Effector CD8-positive, alpha-beta T cell (primary cell): ENCODE measurements at places on chromosomes 1 and 21.

DNA sequence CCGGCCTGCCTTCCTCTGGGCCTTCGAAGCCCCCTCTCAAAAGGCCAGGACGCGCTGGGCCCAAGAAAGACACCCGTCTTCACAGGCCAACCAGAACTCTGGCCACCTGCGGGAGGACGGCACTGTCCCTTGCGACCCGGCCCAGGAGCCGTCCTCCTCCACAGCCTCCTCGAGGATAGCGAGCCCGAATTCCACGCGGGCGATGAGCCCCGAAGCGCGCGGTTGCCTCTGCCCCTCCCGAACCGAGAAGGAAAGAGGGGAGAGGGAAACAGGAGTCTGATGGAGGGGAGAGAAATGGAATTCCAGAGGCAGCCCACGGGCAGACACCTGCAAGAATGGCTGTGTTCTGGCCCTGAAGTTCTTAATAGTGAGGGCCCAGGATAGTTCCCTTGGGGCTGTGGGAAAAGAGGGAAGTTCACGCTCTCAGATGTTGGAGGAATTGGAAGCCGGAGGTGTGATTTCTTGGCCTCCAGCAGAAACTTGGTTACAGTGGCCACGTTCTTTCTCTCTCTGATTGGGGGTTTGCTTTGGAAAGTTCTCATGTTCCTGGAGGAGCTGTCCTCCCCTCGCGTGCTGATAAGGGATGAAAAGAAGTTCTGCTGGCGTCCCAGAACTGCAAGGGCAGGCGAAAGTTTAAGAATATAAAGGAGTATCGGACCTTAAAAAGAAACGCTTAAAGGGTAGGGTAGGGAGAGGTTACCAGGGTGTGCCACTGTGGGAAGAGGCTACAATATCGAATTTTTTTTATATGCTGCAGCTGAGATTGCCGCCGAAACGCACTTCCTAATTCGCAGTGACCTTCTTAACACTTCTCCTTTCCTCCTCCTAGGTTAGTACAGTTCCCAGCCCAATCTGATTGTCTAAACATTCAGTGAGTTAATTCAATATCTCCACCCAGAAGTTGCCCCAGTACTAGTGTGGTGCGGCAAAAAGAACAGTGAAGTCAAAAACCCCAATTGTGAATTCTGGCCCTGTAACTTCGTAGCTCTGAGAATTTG, 5.8 kb upstream of the SLC44A5 start:
- no peak for DNase-seq

DNA sequence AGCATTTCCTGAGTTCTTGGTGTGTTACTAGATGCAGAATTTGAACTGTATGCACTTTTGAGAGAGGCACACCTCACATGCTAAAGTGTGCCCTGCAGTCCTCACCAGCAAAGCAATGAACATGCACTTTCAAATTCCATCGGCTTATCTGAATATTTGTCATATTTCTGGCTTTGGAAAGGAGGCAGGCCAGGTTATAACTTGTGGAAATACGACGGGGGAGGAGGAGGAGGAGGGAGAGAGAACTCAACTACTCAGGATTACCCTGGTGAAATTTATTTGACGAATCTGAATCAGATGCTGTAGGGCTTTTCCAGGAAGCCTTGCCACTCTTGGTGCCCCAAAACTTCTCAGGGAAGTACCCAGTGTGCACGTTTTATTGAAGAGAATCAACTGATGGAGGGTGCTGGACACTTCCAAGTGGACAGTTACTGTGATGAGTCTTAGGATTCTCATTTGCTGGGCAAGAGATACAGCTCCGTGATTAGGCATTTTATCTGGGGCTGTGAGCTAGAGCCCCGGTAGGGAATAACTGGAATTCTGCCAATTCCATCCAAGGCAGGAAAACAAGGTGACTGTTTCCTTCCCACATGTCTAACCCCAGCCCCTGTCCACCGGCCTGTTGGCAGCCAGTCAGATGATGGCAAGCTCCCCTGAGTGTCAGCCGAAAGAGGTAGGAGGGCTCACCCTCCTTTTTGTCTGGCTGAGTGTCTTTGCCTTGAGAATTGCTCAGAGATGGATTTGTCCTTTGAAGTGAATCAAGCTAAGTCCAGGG, 3.8 kb downstream of the PDPN start:
- no peak for DNase-seq

GRCh38 chr1:27536767-27537166, 46.8 kb upstream of the WASF2 start:
- DNase-seq = no peak

GRCh38 chr1:39720094-39720999, 18.3 kb upstream of the PPIE start:
- no peak for DNase-seq

- no peak for DNase-seq
These were observed 36.7 kb downstream of the DHX9 start for GRCh38 chr1:182875889-182876288.

DNA sequence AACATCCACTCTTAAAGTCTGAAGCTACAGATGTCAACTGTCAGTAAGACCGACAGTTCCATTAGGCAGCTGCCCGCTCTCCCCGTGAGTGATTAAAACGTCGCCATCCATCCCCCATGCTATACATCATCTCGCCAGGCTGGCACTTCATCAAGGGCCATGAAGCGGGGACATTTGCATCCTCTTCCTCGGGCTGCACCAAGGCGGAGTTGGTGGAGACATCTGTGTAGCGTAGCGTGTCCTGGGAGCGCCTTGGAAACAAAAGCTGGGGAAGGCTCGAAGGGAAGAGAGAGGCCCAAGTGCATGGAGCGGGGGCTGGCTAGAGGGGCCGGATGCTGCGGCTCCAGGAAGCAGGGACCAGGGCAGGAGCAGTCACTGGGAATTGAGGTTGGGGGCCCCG, 250.1 kb downstream of the KAZN start:
- no peak for DNase-seq

DNA sequence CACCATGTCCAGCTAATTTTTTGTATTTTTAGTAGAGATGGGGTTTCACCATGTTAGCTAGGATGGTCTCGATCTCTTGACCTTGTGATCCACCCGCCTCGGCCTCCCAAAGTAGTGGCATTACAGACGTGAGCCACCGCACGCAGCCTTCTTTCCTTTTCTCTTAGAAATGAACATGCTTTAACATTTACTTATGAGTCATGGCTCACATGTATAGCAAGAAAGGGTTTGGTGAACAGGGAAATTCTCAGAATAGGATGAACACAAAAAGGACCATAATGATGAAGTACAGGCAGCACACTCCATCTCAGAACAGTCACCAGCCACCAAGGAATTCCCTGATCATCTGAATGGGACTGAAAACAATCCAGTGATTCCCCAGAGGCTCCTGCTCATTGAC, 9.4 kb upstream of the VAMP4 start:
- DNase-seq = no peak

- no peak for DNase-seq
These were observed 19.7 kb upstream of the SFT2D2 start for GRCh38 chr1:168206111-168206510.

- no peak for DNase-seq
These were observed 400.7 kb downstream of the SMYD3 start for GRCh38 chr1:246106342-246106763.

- no peak for DNase-seq
These were observed 13.7 kb downstream of the ACBD6 start for GRCh38 chr1:180488661-180489060.

GRCh38 chr21:22490049-22490448, 1491.8 kb downstream of the NCAM2 start:
- DNase-seq = no peak

- no peak for DNase-seq
These were observed 73.1 kb upstream of the GJB5 start for GRCh38 chr1:34681480-34682451.

DNA sequence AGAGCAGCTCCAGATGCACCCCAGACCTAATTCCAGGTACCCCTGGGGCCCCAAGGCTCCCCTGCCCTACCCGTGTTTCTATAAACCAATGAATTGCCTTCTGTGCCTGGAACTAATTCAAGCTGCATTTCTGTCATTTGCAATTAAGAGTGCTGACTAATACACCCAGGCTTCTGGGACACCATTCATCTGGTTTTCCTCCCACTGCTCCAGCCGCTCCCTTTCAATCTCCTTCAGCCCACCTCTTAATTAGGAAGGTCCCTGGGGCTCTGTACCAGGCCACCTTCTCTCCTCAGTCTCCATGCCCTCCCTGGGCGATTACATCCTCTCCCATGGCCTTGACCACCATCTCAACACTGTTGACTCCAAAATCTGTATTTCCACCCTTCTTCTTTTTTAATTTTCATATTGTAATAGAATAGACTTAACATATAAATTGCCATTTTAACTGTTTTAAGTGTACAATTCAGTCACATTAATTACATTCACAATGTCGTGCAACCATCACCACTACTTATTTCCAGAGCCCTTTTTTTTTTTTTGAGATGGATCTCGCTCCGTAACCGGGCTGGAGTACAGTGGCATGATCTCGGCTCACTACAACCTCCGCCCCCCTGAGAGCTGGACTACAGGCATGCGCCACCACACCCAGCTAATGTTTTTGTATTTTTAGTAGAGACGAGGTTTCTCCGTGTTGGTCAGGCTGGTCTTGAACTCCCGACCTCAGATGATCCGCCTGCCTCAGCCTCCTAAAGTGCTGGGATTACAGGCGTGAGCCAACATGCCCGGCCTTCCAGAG, 9.2 kb upstream of the GJB3 start:
- DNase-seq = no peak

DNA sequence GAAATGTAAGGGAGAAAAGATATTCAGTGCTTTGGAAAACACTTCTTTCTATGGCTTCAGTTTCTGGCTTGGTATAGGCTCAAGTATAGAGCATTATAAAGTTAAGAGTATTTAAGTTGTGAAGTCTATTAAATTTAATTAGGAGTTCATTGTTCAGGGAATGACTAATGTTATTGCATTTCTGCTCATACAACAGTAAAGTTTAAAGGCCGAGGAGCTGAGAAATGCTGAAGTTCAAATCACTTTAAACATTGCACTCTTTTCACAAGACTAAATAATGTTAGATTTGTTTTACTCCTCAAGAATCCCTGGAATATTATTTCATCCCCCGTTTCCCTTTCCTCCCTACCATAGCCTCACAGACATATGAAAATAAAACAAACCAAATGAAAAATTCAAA, 30.1 kb downstream of the RGS5 start:
- no peak for DNase-seq

DNA sequence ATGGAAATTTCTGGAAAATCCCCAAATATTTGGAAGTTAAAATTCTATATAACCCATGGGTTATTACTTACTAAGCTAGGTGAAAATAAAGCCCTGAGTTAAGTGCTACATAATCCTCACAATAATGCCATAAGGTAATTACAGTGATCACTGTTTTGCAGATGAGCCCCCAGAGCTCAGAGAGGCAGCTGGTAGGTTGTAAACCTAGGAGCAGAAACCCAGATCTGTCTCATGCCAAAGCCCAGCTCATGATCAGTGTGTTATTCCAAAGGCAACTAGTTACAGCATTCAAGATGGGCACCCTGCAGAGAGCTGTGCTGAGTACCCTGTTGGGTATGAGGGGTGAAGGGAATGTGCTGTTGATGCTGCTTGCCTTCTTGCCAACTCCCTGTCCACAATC, 10.8 kb upstream of the MYOG start:
- no peak for DNase-seq

DNA sequence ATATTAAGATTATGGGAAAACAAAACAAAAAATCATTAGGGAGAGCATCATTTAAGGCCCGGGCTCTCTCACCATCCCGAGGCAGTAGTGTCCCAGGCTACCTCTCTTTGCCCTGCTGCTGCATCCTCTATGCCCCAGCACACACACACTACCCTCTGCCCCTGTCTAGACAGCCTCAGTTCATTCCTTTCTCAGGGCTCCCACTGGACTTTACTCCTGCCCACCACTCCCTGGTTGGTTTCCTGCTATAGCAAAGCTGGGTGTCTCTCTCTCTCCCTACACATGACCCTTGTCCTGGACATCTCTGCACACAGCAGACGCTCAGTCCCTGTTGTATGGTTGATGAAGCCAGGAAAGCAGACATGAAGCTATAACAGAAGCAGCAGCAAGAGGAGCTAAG, 30.7 kb downstream of the GNG12 start:
- no peak for DNase-seq

DNA sequence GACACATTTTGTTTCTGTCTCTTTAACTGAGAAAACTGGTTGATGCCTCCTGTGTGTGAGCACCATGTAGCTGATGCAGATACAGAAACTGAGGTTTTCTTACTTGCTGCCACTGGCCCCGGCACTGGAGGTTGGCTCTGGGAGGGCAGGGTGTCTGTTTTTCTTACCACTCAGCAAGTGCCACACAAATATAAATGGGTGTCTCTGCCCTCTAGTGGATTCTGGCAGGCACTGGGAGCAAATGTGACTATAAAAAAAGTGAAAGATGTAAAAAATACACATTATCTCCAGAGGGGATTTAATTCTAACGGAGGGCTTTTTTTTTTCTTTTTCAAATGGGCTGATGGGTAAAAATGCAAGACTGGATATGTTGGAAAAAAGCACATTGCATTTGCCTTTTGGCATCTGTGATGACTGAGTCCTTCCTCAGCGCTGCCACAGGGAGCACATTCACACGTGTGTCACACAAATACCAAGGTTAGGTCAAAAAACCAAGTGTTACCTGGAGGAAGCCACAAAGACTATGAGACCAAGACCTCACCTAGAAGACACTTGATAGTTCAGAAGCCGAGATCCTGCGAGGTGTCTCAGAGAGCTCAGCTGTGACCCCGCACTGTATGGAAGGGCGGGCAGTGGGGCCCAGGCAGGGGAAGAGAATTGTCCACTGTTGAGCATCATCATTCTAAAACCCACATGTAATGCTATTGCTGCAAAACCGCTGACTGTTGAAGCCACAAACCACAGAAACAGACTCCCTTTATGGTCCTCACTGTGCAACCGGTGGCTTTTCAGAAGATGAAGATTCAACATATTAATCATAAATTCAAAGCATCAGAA, 18.9 kb downstream of the PGBD2 start:
- DNase-seq = peak; percentile 8

DNA sequence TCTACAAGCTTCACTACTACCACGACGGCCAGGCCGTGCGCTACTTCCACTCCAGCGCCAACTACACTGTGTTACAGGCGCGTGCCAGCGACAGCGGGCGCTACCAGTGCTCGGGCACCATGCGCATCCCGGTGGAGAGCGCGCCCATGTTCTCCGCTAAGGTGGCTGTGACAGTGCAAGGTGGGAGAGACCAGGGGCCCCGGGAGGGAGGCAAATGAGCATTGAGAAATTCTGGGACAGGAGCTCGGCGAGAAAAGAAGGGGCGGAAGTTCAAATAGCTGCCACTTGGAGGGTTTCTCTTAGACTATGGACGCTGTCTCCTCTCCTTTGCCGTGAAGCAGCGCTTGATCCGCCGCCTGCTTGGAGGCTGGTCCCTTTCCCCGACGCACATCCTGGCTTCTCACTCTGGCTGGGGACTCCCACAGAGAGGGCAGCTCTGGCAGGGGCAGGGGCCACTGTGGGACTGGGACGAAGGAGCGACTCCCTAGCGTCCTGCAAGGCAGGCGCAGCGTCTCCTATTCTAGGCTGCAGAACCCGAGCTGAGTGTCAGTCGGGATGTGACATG, 4.6 kb downstream of the FCRLB start:
- DNase-seq = no peak
